ENCODE measurements at places on chromosomes 5 and 9.

- no peak for DNase-seq
Observed at GRCh38 chr5:4929092-4929655, 211.0 kb upstream of the ADAMTS16 start.

- DNase-seq = no peak
Observed at GRCh38 chr5:35852084-35852734, 4.5 kb upstream of the IL7R start.

DNA sequence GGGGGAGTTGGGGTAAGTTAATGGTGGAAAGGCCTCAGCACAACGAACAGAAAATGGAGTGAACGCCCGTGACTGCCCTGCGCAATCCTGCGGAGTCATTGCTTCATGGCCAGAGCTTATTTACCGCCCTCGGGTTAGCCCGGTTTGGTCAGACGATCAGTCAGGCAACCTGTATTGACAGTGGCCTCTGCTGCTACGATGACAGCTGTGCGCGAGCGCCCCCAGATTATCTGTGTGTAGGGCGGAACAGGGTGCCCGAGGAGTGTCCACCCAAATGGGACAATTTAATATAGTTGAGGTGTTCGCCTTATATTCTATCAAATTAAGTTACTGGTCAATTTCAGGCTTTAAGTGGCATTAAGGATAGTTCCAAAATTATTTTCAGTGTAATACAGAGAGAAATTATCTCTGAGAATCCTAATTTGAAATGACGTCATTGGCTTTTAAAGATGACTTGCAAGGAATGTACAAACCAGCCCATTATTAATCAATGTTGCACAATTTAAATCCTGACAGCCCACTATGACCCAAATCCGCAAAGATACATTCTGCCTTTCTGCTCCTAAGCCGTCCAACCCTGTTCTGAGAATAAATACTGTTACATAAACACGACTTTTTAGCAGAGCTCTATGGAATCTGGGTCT is 879 bp upstream of the UBQLN1 start:
- peak; percentile 10 for DNase-seq

GRCh38 chr5:1971944-1972343 is 89.2 kb upstream of the IRX4 start:
- DNase-seq = no peak

DNA sequence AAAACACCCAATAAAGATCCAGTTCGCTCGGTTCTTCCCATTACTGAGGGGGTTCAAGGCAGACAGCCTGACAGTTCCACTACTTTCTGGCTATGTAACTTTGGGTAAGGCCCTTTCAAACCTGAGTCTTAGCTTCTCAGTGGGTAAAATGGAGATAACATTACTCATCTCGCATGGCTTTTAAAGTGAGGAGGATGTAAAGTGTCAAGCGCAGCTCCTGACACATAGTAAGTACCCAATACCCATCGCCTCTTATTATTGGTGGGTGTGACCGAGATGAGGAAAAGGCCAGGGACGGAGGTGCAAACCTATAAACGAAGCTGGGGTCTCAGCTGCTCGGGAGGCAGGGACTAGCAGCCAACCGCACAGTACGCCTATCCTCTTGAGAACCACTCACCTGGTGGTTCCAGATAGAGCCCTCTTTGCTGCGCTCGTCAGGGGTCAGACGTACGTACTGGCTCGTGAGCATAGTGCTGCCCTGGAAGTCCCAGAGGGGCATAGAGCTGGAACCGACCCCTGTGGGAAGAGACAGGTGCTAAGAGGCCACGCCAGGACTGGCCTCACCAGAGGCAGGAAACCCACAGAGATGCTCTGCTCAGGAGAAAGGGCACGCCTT is 584 bp downstream of the LMAN2 start:
- DNase-seq = no peak

DNA sequence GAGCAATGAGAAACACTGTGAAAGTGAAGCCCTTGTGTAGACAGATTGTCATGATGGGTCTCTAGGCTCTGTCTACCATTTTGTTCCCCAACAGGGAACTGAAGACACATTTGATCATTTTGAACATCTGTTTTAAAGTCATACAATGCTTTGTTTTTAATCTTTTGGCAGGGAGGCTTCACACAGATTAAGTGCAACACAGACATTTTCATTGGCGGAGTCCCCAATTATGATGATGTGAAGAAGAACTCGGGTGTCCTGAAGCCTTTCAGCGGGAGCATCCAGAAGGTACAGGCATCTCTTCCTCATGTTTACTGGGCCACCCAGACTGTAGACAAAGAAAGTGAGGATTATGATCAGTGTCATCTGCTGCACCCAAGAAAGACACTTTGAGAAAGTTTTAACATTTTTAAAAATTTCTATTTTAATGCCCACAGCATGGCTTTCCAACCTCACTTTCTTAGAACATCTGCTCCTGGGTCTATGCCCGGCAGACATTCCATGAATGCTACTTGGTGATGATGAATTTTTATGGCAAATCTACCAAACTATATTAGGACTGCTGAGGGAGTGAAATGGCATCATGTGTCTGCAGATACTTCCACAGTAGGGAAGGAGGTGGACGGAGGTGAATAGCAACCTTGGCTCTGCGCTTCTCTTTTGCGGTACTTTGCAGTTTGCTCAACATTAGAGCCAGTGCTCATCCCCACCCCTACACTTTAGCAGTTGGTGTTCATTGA is 121.3 kb downstream of the LIFR start:
- DNase-seq = no peak

GRCh38 chr5:62737766-62738165 is 159.1 kb downstream of the LRRC70 start:
- no peak for DNase-seq

- DNase-seq = no peak
Observed at GRCh38 chr5:147404706-147405105, 105.2 kb downstream of the DPYSL3 start.

Measured in stimulated activated CD4-positive, alpha-beta T cell treated with anti-CD3 and anti-CD28 coated beads, Interleukin-1b, Interleukin-23, amount 100 ng/mL, for 1 hour (primary cell).